Suppressor macrophage (primary cell): ENCODE measurements at places on chromosomes 12 and 14.

- DNase-seq, result no peak
These were observed 78.1 kb upstream of the USP44 start for GRCh38 chr12:95629392-95629791.

DNA sequence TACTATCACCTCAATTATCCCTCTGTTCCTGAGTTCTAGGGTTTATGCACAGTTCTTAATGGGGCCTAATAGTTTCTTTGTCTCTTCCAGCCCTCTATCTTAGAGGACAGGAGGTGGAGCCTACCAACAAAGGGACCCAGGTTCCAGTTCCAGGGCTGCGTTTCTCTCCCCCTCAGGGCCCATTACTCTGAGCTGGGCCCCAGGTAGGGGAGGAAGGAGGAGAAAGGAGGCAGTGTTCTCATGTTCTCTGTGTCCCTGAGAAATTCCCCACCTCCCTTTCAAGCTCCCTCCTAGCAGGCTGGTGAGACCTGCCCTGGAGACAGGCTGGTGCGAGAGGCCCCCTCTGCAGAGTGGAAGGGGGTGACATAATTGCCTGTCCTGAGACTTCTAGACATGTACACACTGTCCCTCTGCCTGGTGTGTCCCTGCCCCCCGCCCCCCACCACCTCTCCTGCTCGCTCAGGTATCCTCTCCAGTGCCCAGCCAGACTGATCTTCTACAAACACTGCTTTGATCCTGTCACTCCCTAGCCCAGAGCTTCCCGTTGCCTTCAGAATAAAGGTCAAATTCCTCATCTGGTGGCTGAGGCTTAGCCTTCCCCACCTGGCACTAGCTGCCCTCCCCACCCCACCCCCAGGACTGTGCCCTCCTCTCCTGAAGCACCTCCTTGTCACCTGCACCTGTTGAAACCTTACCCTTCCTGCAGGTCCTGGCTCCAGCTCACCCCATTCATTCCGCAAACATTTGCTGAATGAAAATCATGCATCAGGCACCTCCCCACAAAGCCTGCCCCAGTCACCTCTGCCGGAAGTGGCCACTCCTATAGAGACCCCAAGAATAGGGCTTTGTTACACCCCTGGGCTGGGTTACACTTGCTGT, 21.1 kb upstream of the KRT8 start:
- DNase-seq, result no peak

DNA sequence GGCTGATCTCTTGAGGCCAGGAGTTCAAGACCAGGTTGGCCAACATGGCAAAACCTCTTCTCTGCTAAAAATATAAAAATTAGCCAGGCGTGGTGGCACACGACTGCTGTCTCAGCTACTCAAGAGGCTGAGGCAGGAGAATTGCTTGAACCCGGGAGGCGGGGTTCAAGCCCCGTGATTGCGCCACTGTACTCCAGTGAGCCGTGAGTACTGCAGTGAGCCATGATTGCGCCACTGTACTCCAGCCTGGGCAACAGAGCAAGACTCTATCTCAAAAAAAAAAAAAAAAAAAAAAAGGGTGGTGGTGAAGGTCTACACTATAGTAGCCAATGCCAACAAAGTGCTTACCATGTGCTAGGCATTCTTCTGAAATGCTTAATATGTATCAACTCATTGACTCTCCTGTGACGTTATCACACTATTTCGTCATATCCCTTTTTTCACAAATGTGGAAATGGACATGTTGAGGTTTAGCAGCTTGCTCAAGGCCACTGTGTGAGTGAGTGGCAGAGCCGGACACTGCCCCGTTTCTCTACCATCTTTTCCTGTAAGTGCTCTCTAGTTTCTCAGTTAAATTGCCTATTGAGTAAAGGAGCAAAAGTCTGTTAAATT, 59.6 kb downstream of the GNS start:
- DNase-seq, result peak; percentile 83

DNA sequence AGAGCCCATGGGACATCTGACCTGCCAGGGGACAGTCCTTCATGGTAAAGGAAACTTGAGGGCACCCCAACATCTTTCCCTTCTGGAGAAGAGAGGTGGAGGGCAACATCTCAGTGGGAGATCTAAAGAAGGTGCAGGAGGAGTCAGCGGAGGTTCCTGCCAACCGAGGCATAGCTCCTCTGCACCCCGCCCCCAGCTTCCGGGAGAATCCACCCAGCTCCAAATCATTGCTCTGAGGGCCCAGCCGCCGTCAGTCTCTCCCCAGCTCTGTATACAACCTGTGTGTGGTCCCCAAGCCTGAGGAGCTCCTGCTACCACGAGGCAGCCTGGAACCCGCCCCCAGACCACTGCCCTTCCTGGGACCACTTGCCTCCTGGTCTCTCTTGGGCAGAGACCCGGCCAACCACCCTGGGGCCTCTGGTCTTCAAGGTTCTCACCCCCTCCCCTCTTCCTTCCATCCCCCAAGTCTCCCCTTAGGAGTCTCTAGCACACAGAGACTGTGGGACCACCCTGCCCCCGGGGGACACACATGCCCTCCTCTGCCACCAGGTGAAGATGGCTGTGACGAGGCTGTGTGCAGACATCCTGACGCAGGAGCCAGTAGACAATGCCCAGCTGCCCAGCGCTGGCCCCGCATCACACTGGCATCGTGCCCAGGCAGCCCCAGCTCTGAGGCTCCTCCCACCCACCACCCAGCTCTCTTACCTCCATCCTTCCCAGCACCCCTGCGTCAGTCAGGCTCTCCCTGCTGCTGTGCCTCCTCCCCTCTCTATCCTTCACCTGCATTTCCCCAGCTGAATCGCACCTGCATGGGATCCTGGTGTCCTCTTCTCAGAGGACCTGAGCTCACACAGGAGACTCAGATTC, 13.0 kb upstream of the NUDT14 start:
- DNase-seq, result no peak

DNA sequence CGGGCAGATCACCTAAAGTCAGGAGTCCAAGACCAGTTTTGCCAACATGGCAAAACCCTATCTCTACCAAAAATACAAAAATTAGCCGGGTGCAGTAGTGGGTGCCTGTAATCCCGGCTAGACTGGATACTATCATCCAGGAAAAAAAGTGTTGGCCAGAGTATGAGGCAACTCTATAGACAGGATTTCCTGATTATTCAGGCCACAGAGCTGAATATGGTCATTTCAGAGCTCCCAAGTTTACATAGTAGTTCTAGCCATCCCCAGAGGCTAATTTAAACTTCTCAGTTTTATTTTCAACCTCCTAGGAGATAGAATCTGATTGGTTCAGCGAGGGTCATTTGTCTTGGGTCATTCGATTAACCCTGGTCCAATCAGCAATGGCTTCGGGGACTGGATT, 7.3 kb downstream of the RPGRIP1 start:
- DNase-seq, result no peak

DNA sequence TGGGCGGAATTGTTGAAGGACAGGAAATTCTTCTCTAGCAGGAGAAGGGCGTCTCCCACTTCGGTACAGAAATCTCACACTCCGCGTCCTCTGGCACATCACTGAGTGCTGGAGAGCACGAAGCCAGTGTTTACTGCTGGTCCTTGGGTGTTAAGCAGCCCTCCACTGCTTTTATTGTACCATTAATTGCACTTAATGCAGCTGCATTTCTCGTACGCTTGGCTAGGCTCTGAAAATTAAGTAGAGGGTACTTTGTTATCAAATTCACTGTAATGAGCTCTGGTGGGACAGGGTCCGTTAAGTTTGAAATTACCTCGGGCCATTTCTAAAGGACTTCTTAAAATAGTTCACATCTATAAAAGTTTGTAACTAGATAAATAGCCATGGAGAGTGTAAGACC, 411.2 kb downstream of the NPAS3 start:
- DNase-seq, result no peak

DNA sequence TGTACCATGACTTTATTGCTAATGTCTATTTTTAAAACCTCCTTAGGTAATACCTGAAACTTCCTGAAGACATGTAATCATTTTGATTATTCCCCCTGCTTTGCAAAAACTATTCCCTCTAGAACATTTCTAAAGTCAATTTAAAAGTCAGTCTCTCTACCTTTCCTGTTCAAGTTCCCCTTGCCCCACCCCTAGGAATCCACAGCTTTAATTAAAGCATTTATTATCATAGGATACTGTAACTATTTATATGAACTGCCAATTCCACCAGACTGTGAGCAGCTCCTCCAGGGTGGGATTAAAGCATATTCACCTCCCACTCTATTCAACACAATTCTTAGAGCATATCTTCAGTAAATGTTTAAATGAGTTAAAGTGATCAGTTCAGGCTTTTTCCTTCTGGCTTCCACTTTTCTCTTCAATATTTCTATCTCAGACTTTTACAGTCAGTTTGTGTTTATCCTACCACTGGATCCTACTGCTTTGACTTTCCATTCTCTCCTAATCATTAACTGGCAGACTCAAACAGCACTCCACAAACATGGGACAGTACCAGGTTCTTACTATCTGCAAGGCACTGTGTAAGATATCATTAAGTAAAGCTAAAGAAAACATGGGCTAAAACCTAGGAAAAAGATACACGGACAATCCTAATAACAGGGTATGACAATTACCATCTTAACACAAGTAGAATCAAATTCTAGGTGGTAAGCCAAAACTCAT, 39.1 kb downstream of the PTPN21 start:
- DNase-seq, result no peak

- DNase-seq, result no peak
These were observed 143.6 kb downstream of the PAWR start for GRCh38 chr12:79547044-79547734.

- DNase-seq, result no peak
These were observed 336.7 kb upstream of the PRICKLE1 start for GRCh38 chr12:42926232-42926631.

- no peak for DNase-seq
These were observed 14.1 kb downstream of the CLEC7A start for GRCh38 chr12:10115890-10116289.

GRCh38 chr12:102376181-102376747, 104.1 kb downstream of the IGF1 start:
- no peak for DNase-seq
